Choroid plexus epithelial cell (primary cell): ENCODE measurements at places on chromosomes 1 and 21.

DNA sequence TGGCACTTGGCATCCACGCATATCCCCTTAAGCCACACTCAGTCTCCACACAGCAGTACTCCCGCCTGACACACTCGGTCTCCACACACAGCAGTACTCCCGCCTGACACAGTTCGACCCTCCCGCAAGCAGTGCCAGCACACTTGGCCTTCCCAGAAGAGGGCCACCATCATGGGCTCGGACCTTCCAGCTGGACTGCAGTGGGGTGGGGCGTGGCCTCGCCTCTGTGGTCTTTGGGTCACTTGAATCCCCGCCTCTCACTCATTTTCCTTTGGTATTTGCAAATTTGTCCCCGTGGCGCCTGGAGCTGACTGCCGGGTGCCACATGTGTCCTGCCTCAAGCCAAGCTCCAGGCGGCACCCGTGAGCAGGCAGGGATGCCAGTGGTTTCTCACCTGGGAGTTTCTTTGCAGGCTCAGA lies 63.7 kb downstream of the FAAP20 start:
- DNase-seq = no peak

DNA sequence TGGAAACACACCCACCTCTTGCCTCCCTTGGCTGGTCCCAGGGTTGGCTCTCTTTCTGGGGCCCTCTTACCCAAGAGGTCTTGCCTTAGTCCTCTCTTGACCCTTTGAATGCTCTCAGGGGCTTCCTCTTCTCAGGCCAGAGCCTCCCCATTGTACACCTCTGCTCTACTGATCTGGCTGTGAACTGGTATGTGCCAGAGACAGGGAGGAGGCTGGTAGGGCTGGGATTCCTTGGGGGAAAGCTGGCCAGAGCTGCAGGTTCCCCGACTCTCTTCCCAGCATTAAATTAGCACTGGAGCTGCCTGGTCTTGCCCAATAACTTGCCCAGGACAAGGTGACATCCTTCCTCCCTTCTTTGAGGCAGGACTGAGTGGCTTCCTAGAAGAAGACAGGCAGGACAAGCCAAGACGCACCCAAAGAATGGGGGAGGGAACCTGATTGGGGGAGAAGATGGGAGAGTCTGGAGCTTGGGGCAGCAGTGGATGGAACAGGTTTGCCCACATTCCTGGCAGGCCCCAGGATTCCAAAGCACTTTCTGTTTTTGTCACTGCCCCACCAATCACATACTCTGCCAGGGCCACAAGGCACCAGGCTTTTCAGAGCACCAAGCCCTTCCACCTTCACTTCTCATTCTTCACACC lies 37.2 kb upstream of the CITED4 start:
- no peak for DNase-seq

DNA sequence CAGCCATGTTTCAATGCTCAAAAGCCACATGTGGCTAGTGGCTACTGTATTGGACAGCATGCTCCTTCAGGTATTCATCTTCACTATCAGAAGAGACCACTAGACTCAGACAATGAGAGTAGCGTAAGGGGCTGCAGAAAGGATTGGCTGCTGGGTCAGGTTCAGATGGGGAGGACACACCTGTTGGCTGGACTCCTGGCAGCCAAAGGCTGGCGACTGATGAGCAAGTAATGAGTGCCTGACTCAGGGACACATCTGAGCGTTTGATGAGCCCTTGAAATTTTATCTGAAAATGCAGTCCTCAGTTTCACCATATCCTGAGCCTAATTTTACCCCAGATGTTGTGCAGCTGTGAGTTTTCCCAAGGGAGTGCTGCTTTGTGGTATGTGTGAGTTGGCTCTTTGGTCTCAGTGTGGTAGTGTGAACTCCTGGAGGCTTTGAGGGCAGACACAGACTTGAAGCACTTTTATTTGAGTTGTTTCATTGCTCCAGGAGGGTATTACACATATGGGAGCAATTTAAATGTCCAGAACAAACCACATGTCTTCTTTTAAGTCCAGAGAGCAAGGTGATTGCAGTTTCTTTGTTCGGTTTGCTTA lies 9.6 kb downstream of the ST6GALNAC3 start:
- DNase-seq = no peak

DNA sequence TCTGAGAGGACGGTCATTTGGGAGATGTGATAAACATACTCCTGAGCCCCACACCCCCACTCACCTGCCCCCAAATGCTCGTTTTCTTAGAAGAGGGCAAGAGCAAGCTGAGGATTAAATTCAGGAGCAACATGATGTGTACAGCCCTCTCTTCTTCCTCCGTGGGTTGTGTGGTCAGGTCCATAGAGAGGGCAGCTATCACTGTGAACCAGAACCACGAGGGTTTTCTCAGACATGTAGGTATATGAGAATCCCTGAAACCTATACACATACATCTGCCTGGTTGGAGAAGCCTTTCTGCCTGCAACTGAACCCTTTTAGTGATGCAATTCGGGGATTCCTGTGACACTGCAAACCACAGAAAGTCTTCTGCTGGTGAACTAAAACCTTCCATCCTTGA lies 38.9 kb downstream of the PGM1 start:
- peak; percentile 23 for DNase-seq

DNA sequence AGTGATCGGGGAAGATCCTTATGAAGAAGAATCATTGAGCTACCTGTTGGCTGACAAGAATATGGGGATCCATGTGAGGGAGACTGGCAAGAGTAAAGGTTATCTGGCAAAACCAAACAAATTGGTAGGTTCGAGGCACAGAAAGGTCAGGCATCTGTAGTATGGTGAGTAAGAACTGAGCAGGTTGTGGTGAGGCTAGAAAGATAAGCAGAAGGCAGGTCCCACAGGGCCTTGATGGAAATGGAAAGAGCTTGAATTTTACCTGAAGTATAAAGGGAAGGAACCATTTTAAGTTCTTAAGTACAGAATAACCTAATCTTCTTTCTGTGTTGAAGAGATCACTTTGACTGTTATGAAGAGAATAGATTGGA lies 11.1 kb downstream of the PTPRC start:
- DNase-seq = no peak

DNA sequence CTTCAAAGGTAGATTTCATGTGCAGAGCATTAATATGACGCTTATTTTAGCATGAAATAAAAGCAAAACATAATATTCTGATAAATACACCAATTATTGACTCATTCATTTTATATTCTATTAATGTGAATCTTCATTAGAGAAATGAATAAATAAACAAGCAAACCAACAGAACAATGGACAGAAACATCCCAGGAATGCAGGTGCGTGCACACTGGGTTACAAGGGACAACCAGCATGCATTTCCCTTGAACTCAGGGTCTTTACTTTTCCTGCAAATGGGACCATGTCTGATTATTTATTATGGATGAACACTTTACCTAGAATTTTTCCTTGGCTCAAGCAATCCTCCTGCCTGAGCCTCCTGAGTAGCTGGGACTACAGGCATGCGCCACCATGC lies 13.5 kb downstream of the LRRC53 start:
- DNase-seq = no peak

DNA sequence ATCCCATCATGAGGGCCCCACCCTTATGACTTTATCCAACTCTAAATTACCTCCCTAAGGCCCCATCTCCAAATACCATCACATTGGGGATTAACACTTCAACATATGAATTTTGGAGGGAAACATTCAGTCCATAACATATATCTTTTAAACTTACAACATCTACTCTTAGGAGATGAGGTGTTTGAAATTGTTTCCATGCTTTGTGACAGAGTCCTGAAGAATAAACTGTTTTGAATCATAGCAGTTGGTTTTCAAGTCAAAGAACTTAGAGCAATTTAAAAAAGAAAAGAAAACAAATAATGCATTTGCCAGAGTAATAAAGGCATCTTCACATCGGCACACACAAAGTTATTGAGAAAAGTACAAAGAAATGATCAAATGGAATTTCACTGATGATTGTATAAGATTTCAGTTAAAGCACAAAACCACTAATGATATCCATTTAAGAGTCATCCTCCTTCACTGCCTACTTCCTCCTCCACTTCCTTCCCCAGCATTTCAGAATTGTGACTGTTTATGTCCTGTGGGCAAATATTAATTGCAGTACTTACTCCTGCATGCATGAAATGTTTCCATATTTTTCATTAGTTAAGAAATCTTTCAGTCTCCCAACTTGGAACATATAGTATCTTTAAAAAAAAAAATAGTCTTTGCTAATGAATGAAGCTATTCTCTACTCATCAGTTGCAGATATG lies 202.0 kb downstream of the LRRC40 start:
- no peak for DNase-seq

DNA sequence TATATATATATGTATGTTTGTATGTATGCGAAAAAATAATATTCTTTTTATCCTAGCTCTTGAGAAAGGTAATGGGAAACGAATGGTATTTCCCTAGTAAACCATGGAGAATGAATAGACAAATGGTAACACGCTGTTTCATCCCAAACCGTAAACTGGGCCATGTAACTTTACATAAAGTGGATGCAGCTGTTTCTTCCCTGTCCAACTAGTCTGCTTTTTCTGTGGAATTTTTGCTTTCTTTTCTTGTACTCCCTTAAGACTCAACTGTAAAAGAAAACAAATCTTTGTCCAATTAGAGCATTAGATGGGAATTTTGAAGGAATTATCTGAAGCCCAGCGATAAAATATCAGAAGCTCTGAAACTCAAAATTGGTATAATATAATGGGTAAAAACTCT lies 198.1 kb downstream of the NFIA start:
- DNase-seq = no peak
